ENCODE measurements at places on chromosomes 6 and 20.

DNA sequence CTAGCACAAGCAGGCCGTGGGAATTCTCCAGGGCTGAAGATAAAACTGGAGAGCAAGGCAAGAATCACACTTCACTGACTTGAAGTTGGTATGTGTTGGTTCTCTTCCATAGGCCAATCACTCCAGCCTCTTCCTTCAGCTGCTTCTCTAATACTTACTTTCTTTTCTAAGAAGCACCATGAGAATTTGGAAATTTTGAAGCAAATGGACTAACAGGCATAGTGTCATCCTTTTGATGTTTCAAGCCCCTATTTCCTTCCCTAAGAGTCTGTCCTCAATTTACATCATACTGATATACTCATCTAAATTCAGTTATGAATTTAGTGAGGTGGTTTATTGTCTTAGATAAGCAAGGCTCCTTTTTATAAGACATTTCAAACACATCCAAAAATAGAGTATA is 24.0 kb downstream of the SLC26A8 start:
- DNase-seq = no peak

GRCh38 chr6:45737331-45738056 is 278.2 kb downstream of the CLIC5 start:
- no peak for DNase-seq

- no peak for DNase-seq
Observed at GRCh38 chr6:22506496-22506895, 62.9 kb upstream of the HDGFL1 start.

DNA sequence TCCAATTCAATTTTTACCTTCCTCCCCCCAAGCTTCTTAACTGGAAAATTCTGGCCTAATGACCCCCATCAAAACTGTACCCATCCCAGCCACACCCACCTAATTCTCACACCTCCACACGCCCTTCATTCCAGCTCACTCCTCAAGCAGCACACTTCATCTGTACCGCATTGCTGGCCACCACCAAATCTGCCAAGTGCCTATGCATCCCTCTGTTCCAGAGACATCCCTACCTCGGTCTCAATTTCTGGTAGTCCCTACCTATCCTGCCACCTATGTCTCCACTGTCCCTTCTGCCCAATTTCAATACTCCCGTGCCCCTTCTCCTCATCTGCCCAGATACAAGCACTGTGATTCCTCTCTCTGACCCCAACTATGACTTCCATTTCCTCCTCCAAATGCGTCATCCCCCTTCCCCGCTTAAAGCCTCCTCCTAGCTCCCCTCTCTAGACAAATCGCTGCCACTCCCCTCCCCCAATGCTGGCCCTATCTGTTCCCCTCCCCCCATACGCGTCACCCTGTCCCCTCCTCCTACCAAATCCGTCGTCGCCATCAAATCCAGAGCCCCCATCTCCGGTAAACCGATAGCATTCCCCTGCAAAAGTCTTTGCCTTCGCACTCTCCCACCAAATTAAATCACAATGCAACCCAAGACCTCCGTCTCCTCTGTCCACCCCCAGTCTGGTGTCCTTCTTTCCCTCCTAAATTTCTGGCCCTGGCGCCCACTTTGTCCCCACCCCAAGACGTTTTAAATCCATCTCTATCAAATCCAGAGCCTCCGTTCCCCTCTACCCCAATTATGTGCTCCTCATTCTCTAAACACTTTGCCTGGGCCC is 1.2 kb downstream of the MTCH1 start:
- DNase-seq = no peak

DNA sequence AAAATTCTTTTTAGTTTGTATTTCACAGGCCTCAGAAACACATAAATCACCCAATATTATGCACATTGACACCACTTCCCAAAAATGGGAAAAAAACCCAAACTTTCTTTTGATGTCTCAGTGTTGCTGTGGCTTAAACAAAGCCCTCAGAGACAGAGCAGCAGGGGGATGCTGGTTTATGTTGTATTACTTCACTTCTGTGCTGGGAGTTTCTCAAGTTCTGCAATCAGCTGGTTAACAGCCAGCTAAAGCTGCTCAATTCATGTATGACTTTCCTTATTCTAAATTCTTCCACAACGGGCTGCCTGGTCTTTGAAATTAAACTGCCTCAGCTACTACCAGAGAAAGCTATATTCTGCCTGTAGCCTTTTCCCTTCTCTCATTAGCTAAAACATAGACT is 5.6 kb downstream of the FILIP1 start:
- no peak for DNase-seq

DNA sequence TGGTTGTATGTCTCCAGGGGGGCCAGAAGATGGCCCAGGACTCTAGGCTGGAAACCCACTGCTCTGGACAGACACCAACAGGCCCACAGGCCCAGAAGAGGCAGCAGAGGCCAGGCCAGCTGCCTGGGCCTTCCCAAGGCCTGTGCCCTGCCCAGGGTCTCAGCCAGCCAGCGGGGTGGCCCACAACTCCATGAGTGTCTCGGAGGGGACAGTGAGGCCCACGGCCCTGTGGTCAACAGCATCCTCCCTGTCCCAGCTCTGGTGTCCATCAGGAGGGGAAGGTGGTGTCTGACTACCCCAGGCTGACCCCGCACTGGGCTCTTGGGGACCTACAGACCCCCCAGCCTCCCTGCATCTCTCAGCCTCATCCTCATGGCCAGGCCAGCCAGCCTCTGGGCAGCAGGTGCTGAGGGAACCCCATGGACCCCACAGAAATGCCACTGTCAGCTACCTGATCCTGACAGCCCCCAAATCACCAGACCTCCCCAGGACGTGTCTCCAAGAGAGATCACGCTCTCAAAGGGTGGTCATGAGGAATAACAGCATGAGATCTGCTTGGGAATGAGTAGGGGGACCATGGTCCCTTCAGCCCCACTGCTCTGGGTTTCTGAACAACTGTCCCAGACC is 112.4 kb downstream of the NOL4L start:
- no peak for DNase-seq

GRCh38 chr6:167161851-167162467 is 4.2 kb upstream of the GPR31 start:
- no peak for DNase-seq

- no peak for DNase-seq
Observed at GRCh38 chr6:144931172-144932035, 646.3 kb downstream of the UTRN start.

DNA sequence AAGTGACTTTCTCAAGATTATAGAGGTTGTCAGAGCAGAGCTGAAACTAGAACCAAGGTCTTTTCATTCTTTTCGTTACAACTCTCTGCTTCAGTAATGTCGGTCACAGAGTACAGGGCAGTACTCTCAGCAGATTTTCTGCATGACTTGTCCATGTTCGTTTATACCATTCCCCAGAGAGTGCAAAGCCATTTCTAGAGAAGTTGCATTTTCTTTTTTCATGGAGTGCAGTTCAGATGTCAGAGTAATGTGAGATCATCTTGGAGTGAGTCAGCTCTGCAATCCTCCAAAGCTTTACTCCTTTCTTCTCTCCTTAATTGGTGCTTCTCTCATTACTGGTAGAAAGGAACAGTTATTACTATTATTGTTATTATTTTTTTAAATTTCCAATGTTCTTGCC is 115.6 kb upstream of the B3GAT2 start:
- no peak for DNase-seq

DNA sequence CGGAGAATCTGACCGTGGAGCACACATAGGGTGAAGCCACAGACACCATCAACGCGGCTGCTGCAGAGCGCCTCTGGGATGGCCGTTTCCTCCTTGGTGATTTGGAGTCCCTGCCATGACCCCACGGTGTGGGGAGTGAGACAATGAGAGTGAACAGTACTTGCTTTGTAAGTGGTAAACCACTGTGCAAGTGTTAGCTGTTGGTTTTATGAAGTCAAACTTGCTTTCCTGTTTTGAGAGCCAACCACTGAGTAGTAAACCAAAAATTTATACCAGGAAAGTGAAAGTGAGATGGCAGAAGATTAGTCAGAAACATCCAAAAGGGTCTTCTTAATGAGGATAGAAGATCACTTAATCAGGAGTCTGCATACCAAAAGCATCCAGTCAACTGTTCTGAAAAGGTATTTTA is 160.7 kb downstream of the FOXC1 start:
- no peak for DNase-seq

GRCh38 chr6:25196464-25196863 is 82.7 kb upstream of the CARMIL1 start:
- no peak for DNase-seq

DNA sequence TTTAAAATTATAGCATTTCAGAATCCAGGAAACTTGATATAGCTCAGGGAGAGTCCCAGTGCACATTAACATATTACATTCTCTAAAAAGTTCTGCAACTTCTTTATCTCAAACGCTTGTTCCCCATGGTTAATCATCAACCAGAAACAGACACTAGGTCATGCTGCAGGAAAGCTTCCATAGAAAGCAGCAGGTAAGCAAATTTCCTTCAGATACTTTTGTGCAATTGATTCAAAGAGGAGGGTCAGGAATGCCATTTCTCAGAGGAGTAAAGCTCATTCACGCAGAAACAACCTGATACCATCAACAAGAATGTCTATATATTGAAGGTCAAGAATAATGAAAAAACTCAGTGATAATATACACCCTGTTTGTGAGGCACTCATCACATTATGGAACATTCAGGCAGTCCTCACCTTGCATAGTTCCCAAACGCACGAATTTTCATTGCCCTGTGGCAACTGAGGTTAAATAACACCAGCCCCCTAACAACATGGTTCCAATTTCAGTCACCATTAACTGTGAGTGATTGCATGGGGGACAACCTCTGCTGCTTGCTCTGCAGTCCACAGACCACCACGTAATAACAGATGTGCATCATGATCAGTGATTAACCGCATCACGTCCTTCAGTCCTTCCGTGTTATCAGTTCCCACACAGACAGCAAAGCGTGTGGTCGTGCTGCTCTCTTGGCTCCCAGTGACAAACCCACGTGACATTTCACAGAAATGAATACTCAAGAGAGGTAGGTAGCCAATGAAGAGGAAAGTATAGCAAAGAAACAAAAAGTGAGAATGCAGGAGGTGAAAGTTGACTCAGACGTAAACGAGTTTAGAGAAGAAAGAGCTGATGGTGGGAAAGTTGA is 95.7 kb downstream of the LY86 start:
- DNase-seq = no peak

- no peak for DNase-seq
Observed at GRCh38 chr6:86192123-86192522, 549.4 kb upstream of the SYNCRIP start.

DNA sequence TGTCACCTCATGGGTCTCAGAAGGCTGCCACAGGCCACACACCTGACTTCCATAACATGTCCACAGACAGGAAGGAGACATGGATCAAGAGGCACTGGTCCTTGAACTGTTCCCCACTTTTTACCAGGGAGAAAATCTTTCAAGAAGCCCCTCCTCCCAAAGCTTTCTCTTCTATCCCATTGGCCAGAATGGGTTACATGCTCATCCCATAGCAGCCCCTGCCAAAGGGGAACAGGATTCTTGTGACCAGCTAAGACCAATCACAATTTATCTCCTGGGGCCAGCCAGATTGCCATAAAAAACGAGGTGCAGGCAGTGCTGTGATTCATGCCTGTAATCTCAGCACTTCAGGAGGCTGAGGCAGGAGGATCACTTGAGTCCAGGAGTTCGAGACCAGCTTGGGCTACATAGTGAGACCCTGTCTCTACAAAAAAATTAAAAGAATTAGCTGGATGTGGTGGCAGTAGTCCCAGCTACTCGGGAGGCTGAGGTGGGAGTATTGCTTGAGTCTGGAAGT is 59.4 kb downstream of the TMEM242 start:
- no peak for DNase-seq

DNA sequence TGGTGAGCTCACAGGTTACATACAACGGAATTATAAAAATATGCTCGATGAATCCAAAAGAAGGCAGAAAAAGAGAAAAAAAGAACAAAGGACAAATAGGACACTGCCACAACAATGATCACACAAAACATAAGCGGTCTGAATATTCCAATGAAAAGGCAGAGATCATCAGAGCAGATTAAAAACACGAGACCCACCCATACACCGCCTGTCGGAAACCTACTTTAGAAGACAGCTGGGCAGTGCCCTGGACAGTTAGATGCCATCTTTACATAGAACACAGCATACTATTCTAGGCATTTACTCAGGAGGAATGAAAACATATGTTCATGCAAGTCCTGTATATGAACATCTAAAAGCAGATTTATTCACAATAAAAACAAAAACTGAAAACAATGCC is 204.1 kb downstream of the TTLL2 start:
- no peak for DNase-seq

- DNase-seq = no peak
Observed at GRCh38 chr6:165732696-165733488, 69.9 kb upstream of the PDE10A start.

DNA sequence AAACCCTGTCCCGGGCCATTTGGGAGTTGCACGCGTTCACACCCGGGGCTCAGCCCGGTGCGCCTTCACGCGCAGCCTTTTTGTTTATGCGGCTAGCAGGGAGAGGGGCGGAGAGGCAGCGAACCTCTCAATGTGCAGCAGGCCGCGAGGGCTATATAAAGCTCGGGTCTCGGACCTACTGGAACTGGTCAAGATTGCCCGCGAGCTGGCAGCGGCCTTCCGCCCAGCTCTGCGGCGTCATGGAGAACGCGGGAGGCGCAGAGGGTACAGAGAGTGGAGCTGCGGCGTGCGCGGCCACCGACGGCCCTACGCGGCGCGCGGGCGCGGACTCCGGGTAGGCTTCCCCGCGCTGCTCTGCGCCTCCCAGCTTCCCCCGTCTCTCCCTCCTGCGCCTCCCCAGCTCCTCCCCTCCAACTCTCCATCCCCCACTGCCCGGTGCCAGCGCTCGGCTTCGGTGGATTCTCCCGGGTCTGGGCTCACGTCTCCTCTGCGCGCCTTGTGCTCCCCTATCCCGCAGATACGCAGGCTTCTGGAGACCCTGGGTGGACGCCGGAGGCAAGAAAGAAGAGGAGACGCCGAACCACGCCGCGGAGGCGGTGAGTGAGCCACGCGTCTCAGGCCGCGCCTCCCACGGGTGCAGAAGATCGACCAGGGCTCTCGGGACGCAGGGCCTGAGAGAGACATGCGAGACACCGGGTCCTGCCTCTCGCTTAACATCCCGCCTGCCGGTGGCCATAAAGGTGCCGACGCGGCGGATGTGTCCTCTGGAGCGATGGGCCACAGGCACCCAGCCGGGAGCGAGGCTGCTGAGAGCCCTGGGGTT is at the start of gene RIPPLY2:
RIPPLY2 (plus strand) TSS at position 183 of the 823 bp plus-strand sequence; CDS start at position 240, 57 bp downstream.
- DNase-seq = no peak

DNA sequence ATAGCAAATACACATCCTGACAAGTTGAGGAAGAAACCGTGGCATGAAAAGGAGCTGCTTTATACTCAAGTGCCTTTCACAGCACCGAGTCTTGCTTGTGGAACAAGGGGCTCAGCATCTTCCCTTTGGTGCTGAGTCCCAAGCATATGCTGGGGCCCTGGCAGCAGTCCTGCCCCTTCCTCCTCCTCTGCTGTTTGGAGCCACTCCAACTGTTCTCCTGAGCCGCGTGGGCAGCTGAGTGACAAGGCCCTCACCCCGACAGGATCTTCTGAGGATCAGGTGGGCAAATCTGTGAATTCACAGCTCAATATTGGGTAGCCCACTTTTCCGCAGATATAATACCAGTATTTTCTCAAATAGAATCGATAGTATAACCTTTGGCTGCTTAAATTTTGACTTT is 24.7 kb downstream of the DACT2 start:
- DNase-seq = no peak

- no peak for DNase-seq
Observed at GRCh38 chr6:161843066-161843465, 569.2 kb upstream of the AGPAT4 start.
